ENCODE measurements at places on chromosomes 11 and 22.
A peak's percentile ranks its signal among the peaks of the same experiment; 100 is the strongest.

DNA sequence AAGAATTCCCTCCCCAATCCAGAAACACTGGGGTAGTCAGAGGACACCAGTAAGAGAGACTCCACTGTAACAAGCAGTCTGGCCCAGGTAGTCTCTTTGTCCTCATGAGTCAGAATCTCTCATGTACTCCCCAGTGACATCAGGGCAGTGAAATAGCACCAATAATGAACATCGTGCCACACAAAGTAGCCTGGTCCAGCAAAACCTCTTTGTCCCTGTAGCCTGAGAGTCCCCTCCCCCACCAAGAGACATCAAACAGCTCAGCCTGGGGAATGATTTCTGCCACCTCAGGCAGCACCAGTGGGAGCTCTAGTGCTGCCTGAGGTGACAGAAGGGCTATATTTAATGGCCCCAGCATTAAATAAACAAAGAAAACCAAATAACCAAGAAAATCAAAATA, 88.1 kb downstream of the SBF2 start:
- DNase-seq, result no peak

GRCh38 chr22:27482402-27482801, 319.2 kb downstream of the MN1 start:
- DNase-seq, result no peak

DNA sequence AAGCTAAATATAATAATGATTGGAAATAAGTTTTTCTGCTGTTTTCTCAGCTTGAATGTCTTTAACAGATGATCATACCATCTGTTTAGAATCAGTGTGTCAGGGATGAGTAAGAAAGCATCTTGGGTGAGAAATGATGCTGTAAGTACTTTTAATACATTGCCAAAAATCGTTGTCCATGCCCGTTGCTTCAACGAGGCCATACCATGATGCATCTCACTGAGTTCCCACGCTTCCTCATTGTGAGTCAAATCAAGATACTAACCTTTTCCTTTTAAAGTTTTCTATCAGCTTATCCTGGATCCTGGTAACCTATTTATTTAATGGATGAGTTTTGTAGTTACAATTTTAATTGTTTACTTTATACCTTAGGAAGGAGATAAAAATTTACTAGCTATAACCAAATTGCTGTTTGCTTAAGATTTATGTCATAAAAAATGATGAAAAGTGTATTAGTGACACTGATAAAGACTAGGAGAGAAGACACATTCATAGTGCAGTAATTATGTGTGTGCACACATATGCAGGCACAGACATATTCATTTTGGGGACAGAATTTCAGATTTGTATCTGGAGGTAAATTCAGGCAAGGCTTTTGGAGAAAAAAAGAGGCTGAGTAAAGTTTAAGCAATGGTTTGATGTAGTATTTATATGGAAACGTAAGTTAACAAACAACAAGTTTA, 154.8 kb downstream of the UVRAG start:
- no peak for DNase-seq

- DNase-seq, result no peak
Measured at GRCh38 chr11:34647532-34647931, 26.6 kb downstream of the EHF start.

DNA sequence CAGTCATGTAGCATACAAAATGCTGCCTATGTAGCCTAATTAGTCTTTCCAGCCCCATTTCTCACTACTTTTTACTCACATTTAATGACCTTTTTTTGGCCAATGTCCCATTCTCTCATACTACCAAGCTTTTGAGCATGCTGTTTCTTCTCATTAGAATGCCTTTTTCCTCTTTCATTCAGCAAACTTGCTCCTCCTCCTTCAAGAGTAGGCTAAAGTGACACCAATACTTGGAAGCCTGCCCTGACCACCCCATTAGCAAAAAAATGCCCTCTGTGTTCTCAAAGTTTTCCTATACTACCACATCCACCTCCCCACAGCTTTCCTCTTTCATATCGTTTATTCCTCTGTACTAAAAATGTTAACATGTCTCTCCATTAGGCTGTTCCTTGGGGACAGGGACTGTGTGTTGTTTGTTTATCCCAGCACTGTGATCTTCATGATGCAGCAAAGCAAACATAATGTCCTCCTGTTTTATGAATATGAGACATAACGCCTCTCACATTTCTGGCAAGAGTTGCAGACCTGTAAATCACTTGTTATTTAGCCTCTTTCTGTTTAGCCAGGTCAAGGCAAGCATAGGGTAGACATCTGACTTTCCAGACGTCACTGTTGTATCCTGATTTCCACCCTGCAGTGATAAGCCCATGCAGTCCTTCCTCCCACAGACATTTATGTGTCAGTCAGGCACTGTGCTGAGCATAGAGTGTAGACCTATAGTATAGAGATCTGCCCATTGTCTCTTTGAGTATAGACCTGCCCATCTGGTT, 62.0 kb upstream of the UCP3 start:
- DNase-seq, result no peak

GRCh38 chr11:131817687-131818188, 447.3 kb downstream of the NTM start:
- no peak for DNase-seq

DNA sequence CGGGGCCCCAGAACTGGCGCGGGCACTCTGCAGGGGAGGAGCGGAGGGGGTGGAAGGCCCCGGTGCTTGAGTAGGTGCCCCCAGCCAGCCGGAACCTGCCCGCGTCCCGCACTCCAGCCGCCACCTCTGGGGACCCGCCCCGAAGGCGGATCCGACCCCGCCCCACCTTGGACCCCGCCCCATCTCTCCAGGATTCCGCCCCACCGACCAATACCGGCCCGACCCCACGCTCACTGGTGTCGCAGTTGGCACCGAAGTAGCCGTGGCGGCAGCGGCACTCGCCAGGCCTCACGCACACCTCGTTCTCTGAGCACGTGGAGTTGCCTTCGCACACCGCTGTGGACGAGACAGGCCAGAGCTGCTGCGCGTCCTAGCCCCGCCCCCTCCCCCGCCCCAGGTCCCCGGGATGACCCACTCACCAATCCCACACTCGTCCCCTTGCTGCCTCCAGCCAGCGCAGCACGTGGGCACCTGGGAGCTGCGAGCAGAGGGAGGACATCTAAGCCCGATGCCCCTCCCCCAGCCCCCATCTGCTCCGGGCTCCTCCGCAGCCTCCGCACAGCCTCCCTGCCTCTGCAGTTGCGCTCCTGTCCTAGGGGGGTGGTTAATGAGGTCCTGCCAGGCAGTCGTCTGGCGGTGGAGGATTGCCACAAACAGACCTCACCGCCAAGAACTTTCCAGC, 6.0 kb downstream of the SCARF2 start:
- DNase-seq, result no peak

DNA sequence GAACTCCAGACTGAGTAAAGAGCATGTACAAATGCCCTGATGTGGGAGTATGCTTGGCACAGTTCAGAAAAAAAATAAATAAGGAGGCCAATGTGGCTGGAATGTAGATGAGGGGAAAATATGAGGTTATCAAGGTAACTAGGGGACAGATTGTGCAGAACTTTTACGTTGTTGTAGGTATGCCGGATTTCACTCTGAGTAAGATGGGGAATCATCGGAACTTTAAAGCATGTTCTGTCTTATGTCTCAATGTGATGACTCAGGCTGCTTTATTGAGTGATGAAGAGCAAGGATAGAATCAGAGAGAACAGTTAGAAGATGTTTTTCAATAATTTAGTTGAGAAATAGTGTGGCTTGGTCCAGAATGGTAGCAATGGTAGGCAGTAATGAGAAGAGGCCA, 130.4 kb downstream of the C11orf87 start:
- no peak for DNase-seq

- DNase-seq, result no peak
Measured at GRCh38 chr11:74072286-74072685, 63.4 kb upstream of the UCP3 start.

GRCh38 chr11:74459584-74459983, 7.8 kb downstream of the KCNE3 start:
- no peak for DNase-seq

DNA sequence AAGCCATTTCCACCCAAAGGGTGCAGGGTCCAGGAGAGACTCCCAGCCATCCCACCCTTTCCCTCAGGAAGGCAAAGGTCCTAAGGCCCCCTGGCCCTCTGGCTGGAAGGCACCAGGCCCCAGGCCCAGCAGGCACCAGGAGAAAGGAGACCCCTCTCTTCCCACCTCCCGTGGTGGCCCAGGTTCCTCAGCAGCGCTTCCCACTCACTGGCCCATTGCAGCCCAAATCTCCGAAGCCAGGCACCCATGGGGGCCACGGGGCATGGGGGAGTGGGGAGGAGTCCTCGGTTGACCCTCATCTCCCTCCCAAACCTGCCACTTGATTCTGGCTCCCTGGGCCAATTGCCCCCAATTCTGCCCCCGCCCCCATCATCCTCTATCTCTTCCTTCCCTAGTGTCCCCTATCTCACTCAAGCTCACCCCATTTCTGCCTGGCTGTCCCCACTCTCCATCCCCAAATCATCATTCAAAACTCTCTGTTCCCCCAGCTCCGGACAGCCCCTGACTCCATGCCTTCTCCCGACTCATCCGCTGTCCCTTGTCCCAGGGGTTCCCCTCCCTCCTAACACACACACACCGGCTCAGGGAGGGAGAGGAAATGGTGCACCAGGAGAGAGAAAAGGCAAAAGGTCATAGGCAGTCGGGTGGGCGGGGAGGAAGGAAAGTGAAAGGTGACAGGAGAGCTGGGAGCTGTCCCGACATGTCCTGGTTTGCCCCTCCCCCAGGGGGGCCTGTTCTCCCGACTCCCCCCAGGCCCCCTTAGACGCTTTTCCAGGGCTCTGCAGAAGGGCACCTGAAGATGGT, 1.2 kb downstream of the LIF start:
- no peak for DNase-seq

GRCh38 chr11:79440571-79441460, at the start of gene TENM4:
TSS of gene TENM4 (minus strand) at chr11:79441030. CDS start at chr11:79069944, 371,086 bp downstream.
- no peak for DNase-seq

GRCh38 chr11:79052544-79052943, 388.3 kb downstream of the TENM4 start:
- no peak for DNase-seq

GRCh38 chr22:45067731-45068130, 57.9 kb upstream of the PHF21B start:
- no peak for DNase-seq

GRCh38 chr22:44671742-44672141, 30.3 kb upstream of the PRR5 start:
- peak; percentile 40 for DNase-seq

GRCh38 chr22:39847477-39847876, 46.1 kb downstream of the ENTHD1 start:
- no peak for DNase-seq

- no peak for DNase-seq
Measured at GRCh38 chr11:45089251-45089650, 57.2 kb upstream of the PRDM11 start.

- no peak for DNase-seq
Measured at GRCh38 chr11:126422446-126422845, 67.0 kb downstream of the ST3GAL4 start.

DNA sequence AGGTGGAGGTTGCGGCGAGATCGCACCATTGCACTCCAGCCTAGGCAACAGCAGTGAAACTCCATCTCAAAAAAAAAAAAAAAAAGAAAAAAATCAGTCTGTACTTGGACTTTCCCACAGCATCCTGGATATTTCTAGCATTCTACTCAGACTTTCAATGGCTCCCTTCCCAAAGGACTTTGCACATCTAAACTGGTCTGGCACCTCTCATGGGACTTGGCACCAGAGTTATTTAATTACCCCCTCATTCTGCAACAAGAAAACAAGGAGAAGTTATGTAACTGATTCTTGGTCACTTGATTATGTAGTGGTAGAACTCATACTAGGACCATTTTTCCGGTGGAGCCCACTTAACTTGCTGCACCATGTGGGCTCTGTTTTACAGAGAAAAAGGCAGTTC, 519.5 kb downstream of the OPCML start:
- no peak for DNase-seq

DNA sequence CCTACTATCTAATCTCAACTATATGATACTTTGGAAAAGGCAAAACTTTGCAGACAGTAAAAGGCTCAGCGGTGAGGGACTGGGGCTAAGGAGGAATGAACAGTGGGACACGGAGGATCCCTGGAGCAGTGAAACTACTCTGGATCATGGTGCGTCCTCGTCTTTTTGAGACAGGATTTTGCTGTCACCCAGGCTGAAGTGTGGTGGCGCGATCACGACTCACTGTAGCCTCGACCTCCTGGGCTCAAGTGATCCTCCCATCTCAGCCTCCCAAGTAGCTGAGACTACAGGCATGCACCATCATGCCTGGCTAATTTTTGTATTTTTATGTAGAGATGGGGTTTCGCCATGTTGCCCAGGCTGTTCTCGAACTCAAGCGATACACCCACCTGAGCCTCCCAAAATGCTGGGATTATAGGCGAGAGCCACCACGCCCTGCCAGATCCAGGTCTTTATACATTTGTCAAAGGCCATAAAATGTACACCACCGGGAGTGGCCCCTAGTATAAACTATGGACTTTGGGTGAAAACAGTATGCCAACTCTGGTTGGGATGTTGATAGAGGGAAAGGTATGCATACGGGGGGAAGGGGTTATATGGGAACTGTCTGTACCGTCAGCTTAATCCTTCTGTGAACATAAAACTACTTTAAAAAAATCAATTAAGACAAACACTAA, 28.0 kb upstream of the CYP2D6 start:
- no peak for DNase-seq

DNA sequence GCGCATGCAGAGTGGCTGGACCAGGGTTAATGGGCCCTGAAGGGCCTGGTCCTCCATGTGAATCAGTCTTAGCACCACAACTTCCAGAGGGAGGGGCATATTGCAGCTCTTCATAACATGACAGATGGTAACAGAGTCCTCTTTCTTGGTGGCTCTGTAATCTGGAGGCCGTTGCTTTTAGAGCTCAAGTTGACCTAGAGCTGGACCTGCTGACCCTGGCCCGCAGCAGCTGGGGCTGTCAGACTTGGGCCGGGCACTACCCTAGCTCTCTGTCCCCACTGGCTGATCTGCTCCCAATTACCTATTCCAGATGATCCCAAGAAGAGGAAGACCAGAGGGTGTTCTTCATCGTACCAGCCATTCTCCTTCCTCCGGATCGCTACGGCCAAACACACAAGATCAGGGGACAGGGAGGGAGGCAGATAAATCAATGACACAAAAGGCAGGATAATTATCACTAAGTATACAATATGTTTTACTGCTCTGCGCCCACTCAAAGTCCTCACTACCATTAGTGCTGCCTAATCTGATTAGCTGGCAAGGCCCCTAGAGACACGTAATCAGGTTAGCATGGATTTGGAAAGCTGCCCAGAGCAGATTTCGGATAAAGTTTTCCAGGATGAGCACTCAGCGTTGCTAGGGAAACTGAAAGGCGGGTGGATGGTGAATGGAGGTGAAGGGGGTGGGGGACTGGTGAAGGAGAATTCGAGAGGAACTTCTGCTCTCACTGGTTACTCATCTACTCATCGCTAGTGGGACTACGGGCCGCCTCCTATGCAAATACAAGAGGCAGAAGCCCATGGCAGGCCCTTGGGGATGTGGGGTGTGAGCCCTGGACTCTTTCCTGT, 64.5 kb upstream of the PHOX2A start:
- no peak for DNase-seq

- no peak for DNase-seq
Measured at GRCh38 chr11:60974726-60975125, 3.2 kb downstream of the CD6 start.

- no peak for DNase-seq
Measured at GRCh38 chr11:117984476-117984875, 1.7 kb upstream of the IL10RA start.

Measured in effector memory CD8-positive, alpha-beta T cell (primary cell).